HFFc6 (cell line): ENCODE measurements at places on chromosomes 13 and 19. TPM values are rescaled to one million over a fixed set of nuclear protein-coding genes. Genes with fewer than 3 reads are reported as not detected.
A peak's percentile ranks its signal among the peaks of the same experiment; 100 is the strongest.

DNA sequence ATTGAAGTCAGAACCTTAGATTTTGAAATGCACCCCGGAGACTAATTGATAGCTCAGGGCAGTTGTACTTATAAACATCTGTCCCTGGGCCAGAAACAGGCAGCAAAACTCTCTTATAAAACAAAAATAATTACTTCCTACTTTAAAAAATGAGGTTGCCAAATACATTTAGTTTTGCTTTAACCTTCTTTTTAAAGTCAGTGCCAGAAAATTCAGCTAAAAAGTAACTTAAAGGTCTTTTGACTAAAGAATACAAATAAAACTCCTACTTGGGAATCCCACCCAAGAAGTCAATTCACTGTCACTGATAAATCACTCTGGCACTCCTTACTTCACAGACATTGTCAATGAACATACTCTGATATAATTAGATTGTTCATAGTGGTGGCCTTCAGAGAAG is 60.7 kb downstream of the DOCK9 start:
- no peak for DNase-seq

DNA sequence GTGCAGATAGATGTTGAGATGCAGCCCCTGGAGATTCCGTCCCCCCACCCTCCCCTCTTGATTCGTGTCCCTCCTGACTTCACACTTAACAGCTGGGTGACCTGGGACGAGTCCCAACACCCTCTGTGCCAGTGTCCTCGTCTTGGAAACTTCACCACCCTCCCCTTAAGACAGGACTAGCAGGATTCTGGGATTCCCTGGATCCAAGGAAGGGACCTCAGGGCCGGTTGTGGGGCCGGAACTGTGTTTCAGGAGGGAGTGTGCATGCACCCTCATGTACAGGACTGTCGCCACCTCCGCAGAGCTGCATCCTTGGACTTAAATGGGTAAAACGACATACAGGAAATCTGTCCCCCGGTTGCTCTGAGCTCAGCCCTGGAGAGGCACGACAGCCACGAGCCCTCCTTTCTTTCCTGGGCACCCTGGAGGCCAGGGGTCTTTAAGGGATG is 990 bp downstream of the MYO9B start:
- no peak for DNase-seq

GRCh38 chr19:48940902-48941301 is 7.4 kb downstream of the DHDH start:
- no peak for DNase-seq

DNA sequence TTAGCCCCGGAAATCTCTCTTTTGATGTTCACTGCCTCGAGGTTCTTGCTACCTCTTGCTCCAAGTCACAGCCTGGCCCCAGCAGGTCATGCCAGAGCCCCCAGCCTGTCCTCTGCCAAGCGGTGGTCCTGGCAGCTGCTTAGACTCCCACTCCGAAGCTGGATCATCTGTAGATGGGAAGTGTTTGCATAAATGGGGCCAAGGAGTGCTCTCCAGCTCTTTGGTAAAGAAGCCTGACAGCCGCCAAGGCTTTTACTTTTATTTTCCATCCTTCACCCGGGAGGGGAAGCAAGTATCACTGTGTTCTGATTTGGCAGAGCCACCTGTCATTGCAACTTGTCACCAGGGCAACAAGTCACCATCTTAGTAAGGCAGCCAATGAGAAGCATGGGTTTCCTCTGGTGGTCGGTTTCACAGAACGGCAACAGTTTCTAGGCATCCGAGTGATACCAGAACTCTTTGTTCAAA is 10.6 kb upstream of the RETN start:
- no peak for DNase-seq

GRCh38 chr13:49084961-49085360 is 109.2 kb downstream of the FNDC3A start:
- no peak for DNase-seq

GRCh38 chr13:70249332-70250064 is 141.2 kb upstream of the KLHL1 start:
- no peak for DNase-seq

GRCh38 chr13:28421676-28422410 is 73.1 kb downstream of the FLT1 start:
- no peak for DNase-seq

The MCEMP1 gene
- not detected in 2 replicates for total RNA-seq

The CLEC4M gene
- not detected in 3 replicates for total RNA-seq

The FCAR gene
- total RNA-seq, result not detected in 3 replicates

The TRAPPC6A gene
- total RNA-seq, result 5.1 and 8.1 TPM in 2 replicates

DNA sequence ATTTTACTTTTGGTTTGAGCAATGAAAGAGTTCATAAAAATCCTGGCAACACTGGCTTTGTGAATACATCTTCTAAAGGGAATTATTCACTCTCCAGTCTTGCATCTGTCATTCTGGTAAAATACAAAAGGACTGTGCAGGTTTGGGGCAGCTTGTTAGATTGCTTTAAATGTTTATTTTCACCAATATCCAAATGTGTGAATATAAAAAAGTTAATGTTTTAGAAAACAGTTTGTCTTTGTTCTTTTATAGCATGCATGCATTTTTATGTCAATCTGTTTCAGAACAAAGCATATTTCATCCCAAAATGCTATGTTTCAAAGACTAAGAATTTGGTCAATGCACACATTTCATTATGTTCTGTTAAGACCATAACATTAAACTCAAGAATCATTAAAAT is 1145.4 kb downstream of the OLFM4 start:
- DNase-seq, result no peak

The C13orf42 gene
- not detected in 2 replicates for total RNA-seq

DNA sequence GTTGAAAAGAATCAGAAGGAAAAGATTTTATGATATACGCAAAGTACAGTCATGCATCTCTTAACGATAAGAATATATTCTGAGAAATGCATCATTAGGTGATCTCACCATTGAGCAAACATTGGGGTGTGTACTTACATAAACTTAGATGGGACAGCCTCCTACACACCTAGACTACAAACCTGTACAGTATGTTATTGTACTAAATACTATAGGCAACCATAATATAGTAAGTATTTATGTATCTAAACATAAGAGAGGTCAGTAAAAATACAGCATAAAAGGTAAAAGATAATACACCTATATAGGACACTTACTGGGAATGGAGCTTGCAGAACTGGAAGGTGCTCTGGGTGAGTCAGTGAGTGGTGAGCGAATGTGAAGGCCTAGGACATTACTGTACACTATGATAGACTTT is 254.6 kb downstream of the SPRY2 start:
- DNase-seq, result no peak

DNA sequence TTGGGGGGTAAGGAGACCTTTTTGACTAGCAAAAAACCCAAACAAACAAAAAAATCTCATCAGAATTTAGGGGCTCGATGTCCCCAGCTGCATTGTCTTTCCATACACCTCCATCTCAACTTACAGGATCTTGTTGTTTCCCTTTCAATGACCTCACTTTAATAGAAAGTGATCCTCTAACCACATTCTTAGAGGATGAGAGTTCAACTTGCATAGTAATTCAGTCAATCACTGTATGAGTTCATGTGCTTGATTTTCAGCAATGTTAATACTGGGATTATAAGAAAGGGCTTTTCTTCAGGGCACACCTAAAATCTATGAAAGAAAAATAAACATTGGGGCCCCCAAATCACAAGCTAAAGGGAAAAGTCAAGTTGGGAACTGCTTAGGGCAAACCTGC is 1512.0 kb downstream of the SLITRK1 start:
- DNase-seq, result peak; percentile 35

DNA sequence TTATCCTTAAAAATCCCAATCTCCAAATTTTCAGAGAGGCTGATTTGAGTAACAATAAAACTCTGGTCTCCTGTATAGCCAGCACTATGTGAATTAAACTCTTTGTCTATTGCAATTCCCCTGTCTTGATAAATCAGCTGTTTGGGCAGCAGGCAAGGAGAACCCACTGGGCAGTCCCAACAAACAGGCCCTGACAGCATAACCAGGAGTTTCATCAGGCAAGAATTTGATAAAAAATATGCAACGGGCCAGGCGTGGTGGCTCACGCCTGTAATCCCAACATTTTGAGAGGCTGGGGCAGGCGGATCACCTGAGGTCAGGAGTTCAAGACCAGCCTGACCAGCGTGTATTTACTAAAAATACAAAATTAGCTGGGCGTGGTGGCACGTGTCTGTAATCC is 42.1 kb downstream of the STK24 start:
- no peak for DNase-seq

- DNase-seq, result no peak
Measured at GRCh38 chr19:43656436-43656835, 13.5 kb downstream of the PLAUR start.

- no peak for DNase-seq
Measured at GRCh38 chr19:6608940-6609339, 18.0 kb upstream of the CD70 start.

The STOML3 gene
- total RNA-seq, result not detected in 3 replicates

The ADAMTS10 gene
- total RNA-seq, result 0.59 to 2.1 TPM (median 0.82 TPM) in 3 replicates

DNA sequence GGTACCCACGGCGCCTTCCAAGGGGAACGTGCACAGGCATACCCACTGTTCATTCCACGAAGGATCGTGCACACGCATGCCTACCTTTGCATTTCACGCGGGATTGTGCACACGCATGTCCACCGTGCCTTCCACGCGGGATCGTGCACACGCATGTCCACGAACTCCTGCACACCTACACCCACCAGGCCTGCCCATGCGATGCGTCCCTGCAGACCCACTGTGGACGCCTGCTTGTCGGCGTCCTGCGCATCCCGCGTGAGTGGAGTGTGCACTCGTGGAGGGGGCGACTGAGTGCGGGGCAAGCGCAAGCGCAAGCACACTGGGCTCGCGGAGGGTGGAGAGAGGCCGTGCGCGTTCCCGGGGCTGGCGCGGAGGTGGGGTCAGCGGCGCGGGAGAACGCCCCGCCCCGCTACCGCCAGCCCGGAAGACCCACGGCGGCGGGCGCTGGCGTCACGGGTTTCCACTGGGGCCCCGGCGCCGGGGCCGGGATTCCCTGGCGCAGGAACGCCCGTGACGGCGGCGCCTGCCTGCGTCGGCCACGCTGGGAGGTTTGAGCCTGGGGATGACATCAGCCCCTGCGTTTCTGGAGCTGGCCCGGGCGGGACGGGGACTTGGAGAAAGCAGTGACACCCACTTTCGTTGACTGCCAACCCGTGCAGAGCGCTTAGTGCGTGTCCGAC is 18.7 kb downstream of the GADD45B start:
- DNase-seq, result peak; percentile 80

- no peak for DNase-seq
Measured at GRCh38 chr19:4678881-4679790, 9.0 kb upstream of the MYDGF start.

The NCR1 gene
- not detected in 3 replicates for total RNA-seq

DNA sequence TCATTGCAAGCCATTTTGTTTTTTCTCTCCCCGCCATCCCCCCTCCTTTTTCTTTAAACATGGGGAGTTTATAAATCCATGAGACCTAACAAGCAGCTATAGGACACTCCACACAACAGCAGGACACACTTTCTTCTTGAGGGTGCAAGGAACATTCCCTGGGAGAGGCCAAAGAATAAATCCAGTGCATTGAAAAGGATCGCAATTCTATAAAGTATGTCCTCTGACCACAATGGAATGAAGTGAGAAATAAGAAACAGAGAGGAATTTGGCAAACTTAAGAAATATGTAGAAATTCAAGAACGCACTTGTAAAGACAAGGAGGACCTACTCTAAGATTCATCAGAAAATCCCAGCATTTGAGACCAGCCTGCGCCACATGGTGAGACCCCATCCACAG is 11.9 kb downstream of the KLF2 start:
- DNase-seq, result no peak

DNA sequence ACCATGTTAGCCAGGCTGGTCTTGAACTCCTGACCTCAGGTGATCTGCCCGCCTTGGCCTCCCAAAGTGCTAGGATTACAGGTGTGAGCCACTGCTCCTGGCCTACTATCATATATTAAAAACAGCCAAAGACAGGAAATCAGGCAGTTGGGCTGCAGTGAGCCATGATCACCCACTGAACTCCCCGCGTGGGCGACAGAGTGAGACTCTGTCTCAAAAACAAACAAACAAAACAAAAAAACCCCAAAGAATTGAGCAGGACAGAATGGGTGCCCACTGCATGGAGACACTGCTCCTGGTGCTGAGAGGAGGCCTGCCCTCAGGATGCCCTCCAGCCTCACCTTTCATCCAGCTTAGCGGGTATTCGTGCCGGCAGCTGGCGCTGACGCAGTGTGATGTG is 5.2 kb upstream of the RINL start:
- no peak for DNase-seq

DNA sequence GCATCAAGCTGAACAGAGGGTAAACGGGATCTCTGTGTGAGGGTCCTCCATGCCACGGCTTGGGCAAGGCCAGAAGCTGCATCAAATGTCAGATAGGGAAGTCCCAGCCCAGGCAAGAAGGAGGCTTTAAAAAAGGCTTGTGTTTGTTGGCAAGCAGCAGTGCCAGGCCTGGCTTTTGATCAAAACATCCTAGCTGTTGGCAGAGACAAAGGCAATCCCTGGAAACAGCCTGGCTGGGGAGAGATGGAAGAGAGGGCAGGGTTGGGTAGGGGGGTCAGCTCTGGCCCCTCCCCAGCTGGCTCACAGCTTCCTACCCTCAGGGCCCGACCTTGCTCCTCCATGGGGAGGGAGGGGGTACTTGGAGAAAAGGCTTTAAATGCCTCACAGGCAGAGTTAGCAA is 61.8 kb upstream of the KCTD15 start:
- no peak for DNase-seq
